Aortic smooth muscle cell (primary cell): ENCODE measurements at places on chromosomes 2 and 18. TPM values are rescaled to one million over a fixed set of nuclear protein-coding genes. Genes with fewer than 3 reads are reported as not detected.

The TNFAIP6 gene
- total RNA-seq = 20.5 and 25.2 TPM in 2 replicates

The ST6GAL2 gene
- total RNA-seq = not detected in 2 replicates

The CPSF3 gene
- total RNA-seq = 52.5 and 56.1 TPM in 2 replicates

The ALLC gene
- not detected in 2 replicates for total RNA-seq

The RNF152 gene
- 59.1 and 89.0 TPM in 2 replicates for total RNA-seq

The CFAP65 gene
- not detected in 2 replicates for total RNA-seq

The LOXHD1 gene
- total RNA-seq = not detected in 2 replicates

The ABCA12 gene
- total RNA-seq = under 0.01 TPM in 2 replicates

The R3HDM1 gene
- total RNA-seq = 4.0 and 7.8 TPM in 2 replicates
